ENCODE measurements at places on chromosomes 13 and 19.

DNA sequence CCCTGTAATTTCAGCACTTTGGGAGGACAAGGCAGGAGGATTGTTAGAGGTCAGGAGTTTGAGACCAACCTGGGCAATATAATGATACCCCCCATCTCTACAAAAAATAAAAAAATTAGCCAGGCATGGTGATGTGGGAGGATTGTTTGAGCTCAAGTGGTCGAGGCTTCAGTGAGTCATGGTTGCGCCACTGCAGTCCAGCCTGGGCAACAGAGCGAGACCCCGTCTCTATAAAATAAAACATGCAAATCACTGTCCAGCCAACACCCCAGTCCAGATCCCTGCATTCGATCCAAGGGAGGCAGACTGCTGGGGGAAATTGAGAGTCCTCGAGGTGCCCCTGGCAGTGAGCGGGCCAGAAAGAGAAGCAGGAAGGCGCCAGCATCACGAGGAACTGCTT lies 7.0 kb downstream of the CYTH2 start:
- DNase-seq, result no peak

DNA sequence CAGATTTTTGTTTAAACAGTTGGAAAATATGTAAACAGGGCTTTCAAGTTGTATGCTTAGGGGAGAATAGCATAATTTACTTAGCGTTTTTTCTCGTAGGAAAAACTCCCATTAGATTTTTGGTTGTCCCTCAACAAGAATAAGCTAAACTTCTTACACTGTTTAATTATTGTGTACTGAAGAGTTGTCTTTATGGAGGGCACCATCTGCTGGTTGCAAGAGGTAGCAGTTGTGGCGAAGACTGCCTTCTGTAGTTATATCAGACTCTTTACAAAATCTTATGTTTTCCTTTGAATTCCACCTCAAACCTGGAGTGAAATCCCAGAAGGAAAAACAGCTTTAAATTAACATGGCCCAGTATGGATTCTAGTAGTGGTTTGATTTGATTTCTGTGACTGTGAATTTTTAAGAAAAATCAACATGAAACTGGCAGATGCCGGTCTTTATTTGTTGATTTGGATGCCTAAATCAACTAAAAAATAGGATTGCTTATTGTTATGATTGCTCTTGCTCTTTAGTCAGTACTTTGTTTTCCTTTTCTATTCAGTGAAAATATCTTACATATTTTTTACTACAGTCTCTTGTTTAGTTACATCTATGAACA lies 53.4 kb downstream of the PDS5B start:
- peak; percentile 68 for DNase-seq

GRCh38 chr19:35029737-35030256 lies 473 bp upstream of the SCN1B start:
- peak; percentile 60 for DNase-seq

DNA sequence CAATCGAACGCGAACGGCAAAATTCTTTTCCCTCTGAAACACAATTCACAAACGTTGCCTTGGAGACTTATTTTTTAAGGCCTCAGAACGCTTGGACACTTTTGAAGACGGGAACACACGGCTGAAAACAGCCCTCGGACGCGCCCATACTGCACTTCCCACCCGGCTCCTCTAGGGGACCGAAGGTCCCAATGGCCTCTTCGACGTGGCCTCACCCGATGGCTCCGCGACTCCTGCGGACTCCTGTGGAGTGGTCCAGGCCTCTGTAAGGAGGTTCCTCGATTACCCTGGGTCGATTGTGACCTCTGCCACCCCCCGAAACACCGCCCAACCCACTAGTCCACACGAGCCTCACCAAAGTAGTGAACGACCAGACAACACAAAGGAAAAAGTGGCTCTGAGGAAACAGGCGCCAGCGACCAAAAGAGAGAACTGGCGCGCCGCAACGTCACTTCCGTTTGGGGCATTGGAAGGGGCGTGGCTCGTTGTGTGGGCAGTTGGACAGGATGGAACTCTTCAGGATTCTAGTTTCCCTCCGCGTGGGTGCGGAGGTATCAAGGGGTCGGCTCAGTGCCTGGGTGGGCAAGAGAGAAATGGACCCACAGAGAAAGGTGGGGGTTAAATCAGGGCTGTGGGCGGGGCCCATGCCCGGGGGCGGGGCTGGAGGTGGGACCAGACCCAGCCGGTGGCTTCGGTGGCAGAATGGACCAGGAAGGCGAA lies at the start of gene ZNF560:
Gene ZNF560 (minus strand): TSS at position 434 of the 720 bp plus-strand sequence. CDS start 23,303 bp downstream, outside the sequence.
- DNase-seq, result peak; percentile 47

- no peak for DNase-seq
These were observed 3.5 kb downstream of the CYP4F22 start for GRCh38 chr19:15511671-15512424.

- no peak for DNase-seq
These were observed 15.6 kb upstream of the ZNF730 start for GRCh38 chr19:23101241-23101640.

GRCh38 chr13:24127116-24127631 lies 33.3 kb upstream of the SPATA13 start:
- no peak for DNase-seq

- DNase-seq, result peak; percentile 76
These were observed at the start of gene MLNR for GRCh38 chr13:49220036-49220855. TSS of gene MLNR (plus strand) at chr13:49220338. CDS start at chr13:49220338, 0 bp downstream.

DNA sequence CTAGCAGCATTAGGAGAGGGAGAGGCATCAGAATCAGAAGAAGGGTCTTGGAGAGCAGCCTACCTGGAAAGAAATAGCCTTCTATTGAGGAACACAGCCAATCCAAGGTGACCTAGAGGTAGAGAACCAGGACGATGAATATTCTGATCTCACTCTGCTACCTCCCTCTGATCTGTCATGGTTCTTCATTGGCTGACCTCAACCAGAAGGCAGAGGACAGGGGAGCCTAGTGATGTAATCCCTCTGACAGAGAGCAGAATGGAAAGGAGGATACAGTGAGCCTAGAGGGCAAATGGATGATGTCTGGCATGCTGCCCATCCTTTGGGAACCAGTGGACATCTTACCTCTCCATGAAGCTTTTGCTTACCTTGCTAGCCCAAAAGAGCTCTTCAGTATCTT lies 3.6 kb downstream of the ZNF507 start:
- no peak for DNase-seq

DNA sequence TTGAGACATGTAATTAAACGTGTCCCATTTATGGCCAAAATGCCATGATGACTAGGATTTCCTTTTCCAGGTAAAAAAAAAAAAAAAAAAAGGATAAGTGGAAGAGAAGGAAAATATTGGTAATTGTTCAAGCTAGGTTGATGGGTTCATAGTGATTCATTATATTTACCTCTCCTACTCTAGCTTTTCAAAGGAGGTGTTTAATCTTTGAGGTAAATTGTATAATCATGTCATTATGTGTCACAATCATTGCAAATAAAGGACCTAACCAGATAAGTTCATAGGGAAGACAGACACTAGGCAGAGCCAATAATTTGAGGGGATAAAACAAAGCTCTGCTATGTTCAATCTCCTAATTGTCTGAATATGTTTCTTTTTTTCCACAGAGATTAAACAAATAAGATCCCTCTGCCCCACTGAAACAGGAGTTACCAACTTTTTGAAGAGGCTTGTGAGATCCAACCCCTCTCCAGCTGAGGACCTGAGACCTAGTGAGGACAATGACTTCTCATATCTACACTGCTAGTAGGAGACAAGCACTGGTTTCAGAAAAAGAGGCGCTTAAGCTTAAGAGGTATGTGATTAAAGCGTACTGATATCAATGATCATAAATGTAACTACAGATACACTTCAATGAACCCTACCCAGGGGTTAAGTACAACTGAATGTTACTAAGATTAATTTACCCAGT lies 61.4 kb downstream of the USP12 start:
- DNase-seq, result no peak

GRCh38 chr13:112350300-112350699 lies 25.9 kb upstream of the SPACA7 start:
- no peak for DNase-seq

DNA sequence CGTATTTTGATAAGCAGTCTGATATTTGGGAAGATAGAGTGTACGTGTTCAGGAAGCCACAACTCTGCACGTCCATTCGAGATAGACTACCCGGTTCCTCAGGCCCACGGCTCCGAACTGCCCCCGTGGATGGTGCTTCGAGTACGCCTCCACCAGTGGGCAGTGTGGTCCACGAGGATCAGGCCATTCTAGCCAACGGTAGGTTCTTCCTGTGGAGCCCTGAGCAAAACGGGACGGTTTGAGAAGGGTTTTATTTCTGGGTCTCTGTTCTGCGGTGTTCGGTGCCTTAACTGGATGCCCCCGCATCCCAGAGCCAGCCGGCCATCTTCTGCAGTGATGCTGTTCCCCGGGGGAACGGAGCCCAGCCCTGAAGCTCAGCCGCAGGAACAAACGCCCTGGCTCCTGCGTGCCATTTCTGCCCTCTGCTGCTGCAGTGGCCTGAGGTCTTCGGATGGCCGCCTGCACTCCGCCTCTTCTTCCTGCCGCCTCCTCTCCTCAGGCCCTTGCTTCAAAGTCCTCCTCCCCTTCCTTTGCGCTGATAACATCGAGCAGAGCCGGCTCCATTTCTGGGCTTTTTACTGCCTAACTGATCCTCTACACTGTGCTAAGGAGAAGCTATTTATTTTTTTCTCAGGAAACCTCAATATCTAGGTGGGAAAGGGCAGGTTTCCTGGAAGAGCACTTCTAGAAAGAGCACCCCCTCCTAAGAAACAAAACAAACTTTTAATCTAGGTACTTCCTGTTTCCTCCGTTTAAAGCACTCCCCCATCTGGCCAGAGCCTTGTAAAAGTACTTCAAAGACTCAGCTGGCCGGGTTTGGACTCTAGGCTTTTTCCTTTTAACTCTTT lies 36.2 kb upstream of the SLC46A3 start:
- peak; percentile 71 for DNase-seq

DNA sequence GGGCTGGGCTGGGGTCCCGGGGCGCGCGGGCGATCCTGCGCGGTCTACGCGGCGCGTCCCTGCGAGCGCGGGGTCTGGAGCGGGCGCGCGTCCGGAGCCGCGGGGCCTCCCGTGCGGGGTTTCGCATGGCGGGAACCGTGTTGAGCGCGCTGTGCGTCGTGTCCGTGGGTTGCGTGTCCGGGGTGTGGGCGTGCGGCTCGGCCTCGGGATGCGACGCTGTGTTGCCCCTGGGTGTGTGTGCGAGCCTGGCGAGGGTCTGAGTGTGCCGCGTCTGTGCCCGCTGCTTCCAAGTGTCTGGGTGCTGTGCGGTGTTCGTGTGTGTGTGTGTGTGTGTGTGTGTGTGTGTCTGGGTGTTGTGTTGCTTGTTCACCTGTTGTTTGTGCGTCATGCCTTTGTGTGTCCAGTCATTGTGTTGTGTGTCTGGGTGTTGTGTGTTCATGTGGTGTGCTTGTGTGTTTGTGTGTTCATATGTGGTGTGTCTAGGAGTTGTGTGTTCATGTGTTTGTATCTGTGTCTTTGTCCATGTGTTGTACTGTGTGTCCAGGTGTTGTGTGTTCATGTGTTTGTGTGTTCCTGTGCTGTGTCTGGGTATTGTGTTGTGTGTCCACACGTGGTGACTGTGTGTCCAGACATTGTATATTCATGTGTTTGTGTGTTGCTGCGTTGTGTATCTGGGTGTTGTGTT lies 552 bp downstream of the PLK5 start:
- no peak for DNase-seq

DNA sequence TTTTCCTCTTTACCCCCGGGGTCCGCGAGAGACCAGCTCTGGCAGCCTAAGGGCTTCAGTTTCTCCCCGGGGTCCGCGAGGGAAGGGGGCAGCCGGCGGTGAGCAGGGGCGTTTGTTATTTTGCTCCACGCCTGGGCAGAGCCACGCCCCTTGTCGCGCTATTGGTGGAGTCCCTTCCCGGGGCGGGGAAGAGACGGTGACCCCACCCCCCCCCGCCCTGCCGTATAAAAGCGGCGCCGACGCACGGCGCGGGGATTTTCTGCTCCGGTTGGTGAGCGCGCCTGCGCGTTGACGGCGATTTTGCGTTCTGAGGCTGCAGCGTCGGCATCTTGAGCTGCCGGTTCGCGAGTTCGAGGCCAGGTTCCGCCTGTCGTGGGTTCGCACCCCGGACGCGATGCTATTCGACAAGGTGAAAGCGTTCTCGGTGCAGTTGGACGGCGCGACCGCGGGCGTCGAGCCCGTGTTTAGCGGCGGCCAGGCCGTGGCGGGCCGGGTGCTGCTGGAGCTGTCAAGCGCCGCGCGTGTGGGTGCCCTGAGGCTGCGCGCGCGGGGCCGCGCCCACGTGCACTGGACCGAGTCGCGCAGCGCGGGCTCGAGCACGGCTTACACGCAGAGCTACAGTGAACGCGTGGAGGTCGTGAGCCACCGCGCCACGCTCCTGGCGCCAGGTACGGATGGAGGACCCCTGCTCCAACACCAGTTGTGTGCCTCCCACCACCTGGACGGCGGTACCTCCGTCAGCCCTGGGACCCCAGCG lies at the start of gene ARRDC2:
Gene ARRDC2 (plus strand): TSS at position 254 of the 757 bp plus-strand sequence. CDS start 141 bp downstream, at position 395.
- DNase-seq, result peak; percentile 95

- peak; percentile 97 for DNase-seq
These were observed 607 bp upstream of the ZNF566 start for GRCh38 chr19:36489920-36490415.

DNA sequence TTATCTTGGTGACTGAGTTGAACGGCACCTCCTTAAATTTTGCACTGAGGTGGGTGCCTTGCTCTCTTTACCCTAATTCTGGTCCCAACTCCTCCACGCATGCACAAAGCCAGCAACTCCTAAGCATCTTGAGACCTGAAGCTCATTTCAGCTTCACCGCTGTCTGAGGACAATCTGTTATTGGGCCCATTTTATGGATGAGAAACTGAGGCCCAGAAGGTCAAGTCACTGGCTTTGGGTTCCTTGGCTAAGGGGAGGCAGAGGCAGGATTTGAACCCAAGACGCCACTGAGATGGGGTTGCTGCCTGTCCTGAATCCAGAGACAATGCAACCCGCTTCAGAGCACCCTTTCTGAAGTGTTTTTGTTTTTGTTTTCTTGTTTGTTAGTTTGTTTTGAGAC lies 22.7 kb downstream of the TINCR start:
- DNase-seq, result no peak

DNA sequence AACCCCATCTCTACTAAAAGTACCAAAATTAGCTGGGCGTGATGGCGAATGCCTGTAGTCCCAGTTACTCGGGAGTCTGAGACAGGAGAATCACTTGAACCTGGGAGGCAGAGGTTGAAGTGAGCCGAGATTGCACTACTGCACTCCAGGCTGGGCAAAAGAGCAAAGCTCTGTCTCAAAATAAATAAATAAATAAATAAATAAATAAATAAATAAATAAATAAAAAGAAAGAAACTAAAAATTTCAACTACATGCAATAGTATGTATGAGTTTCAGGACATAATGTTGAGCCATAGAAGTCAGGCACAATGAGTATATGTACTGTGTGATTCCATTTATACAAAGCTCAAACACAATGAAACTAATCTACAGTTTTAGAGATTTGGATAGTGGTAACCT lies 12.9 kb upstream of the ZNF780A start:
- DNase-seq, result no peak

DNA sequence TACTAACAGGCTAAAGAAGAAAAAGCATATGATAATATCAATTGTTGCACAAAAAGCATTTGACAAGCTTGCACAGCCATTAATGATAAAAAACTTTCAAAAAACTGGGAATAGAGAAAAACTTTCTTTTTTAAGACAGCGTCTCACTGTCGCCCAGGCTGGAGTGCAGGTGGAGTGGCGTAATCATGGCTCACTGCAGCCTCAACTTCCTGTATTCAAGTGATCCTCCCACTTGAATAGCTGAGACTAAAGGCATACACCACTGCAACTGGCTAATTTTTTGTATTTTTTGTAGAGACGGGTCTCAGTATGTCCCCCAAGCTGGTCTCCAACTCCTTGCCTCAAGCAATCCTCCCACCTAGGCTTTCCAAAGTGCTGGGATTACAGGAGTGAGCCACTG lies 382.8 kb downstream of the TSHZ3 start:
- no peak for DNase-seq
